Fibroblast of lung (primary cell): ENCODE measurements at places on chromosomes 3 and 15. TPM values are rescaled to one million over a fixed set of nuclear protein-coding genes. Genes with fewer than 3 reads are reported as not detected.
A peak's percentile ranks its signal among the peaks of the same experiment; 100 is the strongest.

GRCh38 chr3:141547791-141548190 is 61.0 kb downstream of the RASA2 start:
- DNase-seq, result no peak

GRCh38 chr3:79872483-79872882 is 104.7 kb upstream of the ROBO1 start:
- peak; percentile 95 for DNase-seq

DNA sequence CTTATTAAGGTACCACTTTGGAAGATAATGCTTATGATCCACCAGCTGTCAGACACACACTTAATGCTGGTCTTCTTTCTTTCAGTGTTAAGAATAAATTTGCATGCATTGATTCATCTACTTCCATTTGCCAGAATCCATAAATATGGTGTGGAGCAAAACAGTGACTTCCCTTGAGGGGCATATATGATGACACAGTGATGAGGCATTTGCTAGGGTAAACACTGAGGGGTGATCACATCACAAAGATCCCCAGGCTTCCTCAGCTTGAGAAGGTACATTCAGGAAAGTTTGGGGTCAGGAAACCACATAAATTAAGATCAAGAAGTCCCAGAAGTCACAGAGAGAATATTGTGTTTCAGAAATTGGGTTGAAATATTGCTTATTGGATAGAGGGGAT is 9.9 kb upstream of the ZBED2 start:
- DNase-seq, result peak; percentile 6

DNA sequence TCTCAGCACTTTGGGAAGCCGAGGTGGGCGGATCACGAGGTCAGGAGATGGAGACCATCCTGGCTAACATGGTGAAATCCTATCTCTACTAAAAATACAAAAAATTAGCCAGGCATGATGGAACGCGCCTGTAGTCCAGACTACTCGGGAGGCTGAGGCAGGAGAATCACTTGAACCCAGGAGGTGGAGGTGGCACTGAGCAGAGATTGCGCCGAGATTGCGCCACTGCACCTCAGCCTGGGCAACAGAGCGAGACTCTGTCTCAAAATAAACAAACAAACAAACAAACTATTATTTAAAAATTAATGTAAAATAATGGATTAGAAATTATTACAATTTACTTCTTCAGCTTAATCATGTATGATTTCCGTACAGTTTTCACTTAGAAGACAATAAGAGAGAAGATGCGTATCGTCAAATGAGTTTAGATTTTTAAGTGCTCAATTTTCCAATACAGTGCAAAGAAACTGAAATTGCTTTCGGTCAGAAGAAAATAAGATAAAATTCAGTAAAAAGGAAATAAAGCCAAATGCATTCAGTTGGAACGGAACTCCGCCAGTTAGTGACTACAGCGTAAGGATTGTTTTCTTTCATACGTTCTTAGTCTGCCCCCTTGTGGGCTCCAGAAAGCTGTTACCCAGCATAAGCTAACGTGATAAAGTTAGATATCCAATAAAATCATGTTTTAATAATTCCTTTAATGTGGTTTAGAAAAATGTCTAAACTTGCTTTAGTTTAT is 24.8 kb downstream of the AADAC start:
- DNase-seq, result peak; percentile 80

- no peak for DNase-seq
These were observed 576.2 kb downstream of the TUSC7 start for GRCh38 chr3:117285737-117286136.

DNA sequence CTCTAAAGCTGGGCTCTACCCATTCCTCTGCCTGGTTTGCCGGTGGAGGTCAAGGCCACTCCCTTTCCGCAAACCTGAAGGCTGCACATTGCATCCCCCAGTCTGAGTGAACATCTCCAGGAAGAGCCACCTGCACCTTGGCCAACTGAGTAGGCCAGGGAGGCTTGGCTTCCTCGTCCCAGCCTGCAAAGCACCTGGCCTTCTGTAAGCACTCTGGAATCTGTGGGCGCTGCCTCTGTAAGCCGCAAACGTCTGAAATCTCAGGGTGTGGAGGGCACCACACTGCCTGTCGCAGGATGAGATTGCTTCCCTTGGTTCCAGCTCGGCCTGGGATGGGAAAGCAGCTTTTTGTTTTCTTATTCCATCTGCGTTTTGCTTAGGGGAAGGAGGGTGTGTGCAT is 81.3 kb downstream of the SEC22A start:
- no peak for DNase-seq

- no peak for DNase-seq
These were observed 431.6 kb downstream of the MAGI1 start for GRCh38 chr3:65607101-65607500.

CDHR4 gene
- under 0.01 TPM in 1 of 2 replicates, not detected in the other for total RNA-seq
